Smooth muscle cell of the coronary artery (primary cell): ENCODE measurements at places on chromosomes 5 and 9. TPM values are rescaled to one million over a fixed set of nuclear protein-coding genes. Genes with fewer than 3 reads are reported as not detected.

Gene CPEB4
- total RNA-seq: 12.8 and 13.6 TPM in 2 replicates

Gene LCN6
- total RNA-seq: not detected in 2 replicates

Gene ASPN
- 12.5 and 13.0 TPM in 2 replicates for total RNA-seq

Gene ARHGEF28
- 4.3 and 26.2 TPM in 2 replicates for total RNA-seq

Gene IFNA6
- total RNA-seq: not detected in 2 replicates

Gene LCN1
- total RNA-seq: not detected in 2 replicates

Gene TERT
- not detected in 2 replicates for total RNA-seq

Gene SLC45A2
- total RNA-seq: 0.35 TPM in 1 of 2 replicates, not detected in the other

Gene C5orf15
- 45.9 and 68.7 TPM in 2 replicates for total RNA-seq

Gene REEP2
- total RNA-seq: 13.6 and 18.3 TPM in 2 replicates

Gene ARID3C
- 0.08 TPM in 1 of 2 replicates, not detected in the other for total RNA-seq

Gene PCDHGA8
- 2.0 and 4.0 TPM in 2 replicates for total RNA-seq

Gene BAAT
- not detected in 2 replicates for total RNA-seq

Gene SUSD1
- 15.6 and 21.2 TPM in 2 replicates for total RNA-seq

Gene PCDHGC4
- total RNA-seq: 0.90 and 2.5 TPM in 2 replicates
